ENCODE measurements at places on chromosomes 1 and 21.
A peak's percentile ranks its signal among the peaks of the same experiment; 100 is the strongest.

- H3K27me3 ChIP-seq, result no peaks in the 10 kb centered on the region
- H3K27ac ChIP-seq, result no peak overlapping the region
- DNase-seq, result no peak
- peaks cover 35% of the 10 kb centered on the region for H3K36me3 ChIP-seq
- H3K4me3 ChIP-seq, result no peak overlapping the region
- peaks cover 3% of the 10 kb centered on the region for H3K4me1 ChIP-seq
These were observed 20.2 kb downstream of the THEM4 start for GRCh38 chr1:151888972-151889570.

- peak overlapping the region; percentile 96 for H3K27ac ChIP-seq
- peak overlapping the region; percentile 46 for H3K4me3 ChIP-seq
- H3K27me3 ChIP-seq, result no peaks in the 10 kb centered on the region
These were observed 34.6 kb downstream of the MAPKAPK2 start for GRCh38 chr1:206719169-206719839.

DNA sequence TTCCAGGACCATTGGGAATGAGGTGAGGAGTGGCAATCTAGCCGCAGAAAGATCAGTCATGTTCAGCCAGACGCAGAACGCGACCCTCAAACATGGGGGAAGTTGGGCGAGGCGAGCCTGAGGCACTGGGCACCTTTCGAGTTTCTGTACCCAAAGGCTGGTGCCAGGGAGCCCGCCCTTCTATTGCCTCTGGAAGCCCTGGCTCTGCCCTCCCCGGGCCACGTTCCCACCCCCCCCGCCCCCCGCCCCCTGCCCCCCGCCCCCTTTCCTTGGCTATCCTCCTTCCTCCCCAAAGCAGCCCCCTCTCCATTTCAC is 2.2 kb upstream of the ZBTB7B start:
- H3K4me3 ChIP-seq, result peak overlapping the region; percentile 99
- no peaks in the 10 kb centered on the region for H3K36me3 ChIP-seq
- peak overlapping the region; percentile 86 for H3K27ac ChIP-seq
- H3K4me1 ChIP-seq, result peaks cover 37% of the 10 kb centered on the region

DNA sequence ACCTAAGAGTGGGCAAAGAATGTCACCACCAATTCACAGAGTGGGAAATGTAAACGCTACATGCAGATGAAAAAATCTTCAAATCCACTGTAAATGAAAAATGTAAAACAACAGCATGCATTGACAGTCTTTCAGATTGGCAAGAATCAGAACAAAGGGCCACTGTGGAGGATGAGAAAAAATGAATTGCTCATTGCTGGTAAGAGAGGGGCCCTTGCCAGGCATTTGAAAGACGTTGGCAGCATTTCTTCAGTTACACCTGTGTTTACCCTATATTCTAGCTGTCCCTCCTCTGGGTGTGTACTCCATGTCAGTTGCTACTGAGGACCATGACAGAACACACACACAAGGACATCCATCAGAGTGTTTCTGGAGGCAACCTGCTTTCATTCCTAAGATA is 25.8 kb upstream of the AADACL3 start:
- DNase-seq, result no peak
- peaks cover 4% of the 10 kb centered on the region for H3K27me3 ChIP-seq
- no peaks in the 10 kb centered on the region for H3K4me1 ChIP-seq

GRCh38 chr1:18108299-18109057 is 880 bp downstream of the IGSF21 start:
- H3K36me3 ChIP-seq, result no peaks in the 10 kb centered on the region
- no peak for DNase-seq
- H3K4me3 ChIP-seq, result no peak overlapping the region

DNA sequence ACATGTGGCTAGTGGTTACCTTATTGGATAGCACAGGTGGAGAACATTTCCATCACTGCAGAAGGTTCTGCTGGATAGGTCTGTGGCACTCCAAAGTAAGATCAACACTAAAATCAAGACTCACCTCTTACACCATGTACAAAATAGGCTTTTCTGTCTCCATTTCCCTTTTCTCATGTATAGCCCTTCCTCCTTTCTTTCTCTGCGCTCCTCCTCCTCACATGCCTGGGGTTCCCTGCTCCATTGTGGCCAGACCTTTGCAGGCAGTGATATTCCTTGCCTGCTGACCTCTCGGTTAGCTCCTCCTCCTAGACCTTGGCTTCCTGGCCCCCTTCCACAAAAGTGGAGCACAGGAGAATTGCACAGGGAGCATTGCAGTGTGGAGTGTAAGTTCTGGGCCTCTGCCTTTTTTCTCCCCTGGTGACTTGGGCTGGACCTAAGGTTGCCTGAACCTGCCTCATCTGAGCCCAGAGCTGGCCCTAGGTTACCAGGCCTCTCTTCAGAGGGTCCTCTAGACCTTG is 33.2 kb upstream of the RBM15 start:
- peaks cover 7% of the 10 kb centered on the region for H3K4me1 ChIP-seq
- no peak overlapping the region for H3K4me3 ChIP-seq
- H3K27ac ChIP-seq, result no peak overlapping the region
- peaks cover 6% of the 10 kb centered on the region for H3K36me3 ChIP-seq
- no peak for DNase-seq

GRCh38 chr1:212520746-212521145 is 87.8 kb upstream of the ATF3 start:
- H3K27ac ChIP-seq, result no peak overlapping the region
- H3K4me1 ChIP-seq, result no peaks in the 10 kb centered on the region
- H3K4me3 ChIP-seq, result no peak overlapping the region
- DNase-seq, result no peak

GRCh38 chr1:212536586-212536985 is 72.0 kb upstream of the ATF3 start:
- no peak overlapping the region for H3K27ac ChIP-seq
- no peak for DNase-seq
- no peak overlapping the region for H3K4me3 ChIP-seq
- peaks cover 15% of the 10 kb centered on the region for H3K27me3 ChIP-seq
- H3K36me3 ChIP-seq, result peaks cover 2% of the 10 kb centered on the region

- DNase-seq, result no peak
- H3K4me1 ChIP-seq, result no peaks in the 10 kb centered on the region
- no peak overlapping the region for H3K4me3 ChIP-seq
- peaks cover 12% of the 10 kb centered on the region for H3K27me3 ChIP-seq
These were observed 16.5 kb downstream of the ADAM30 start for GRCh38 chr1:119879510-119880434.

DNA sequence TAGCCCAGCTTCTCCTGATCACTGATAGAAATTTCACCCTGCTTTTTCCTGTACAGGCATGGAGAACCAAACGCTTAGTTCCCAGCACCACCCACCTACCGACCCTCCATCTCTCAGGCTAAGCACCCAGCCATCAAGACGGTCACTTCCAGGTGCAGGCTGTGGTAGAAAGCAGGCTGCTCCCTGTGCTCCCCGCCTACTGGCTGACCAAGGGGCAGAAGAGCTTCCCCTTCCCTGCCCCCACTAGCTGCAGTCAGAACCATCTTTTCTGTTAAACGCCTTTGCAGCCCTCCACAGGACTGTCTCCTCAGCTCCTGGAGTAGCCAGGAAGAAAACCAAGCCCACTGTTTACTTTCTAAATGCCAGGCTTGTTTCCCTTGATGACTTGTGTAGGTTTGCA is 23.0 kb downstream of the SPATA46 start:
- H3K4me1 ChIP-seq, result no peaks in the 10 kb centered on the region
- DNase-seq, result no peak
- H3K4me3 ChIP-seq, result no peak overlapping the region
- H3K36me3 ChIP-seq, result no peaks in the 10 kb centered on the region
- H3K27me3 ChIP-seq, result peaks cover 15% of the 10 kb centered on the region

DNA sequence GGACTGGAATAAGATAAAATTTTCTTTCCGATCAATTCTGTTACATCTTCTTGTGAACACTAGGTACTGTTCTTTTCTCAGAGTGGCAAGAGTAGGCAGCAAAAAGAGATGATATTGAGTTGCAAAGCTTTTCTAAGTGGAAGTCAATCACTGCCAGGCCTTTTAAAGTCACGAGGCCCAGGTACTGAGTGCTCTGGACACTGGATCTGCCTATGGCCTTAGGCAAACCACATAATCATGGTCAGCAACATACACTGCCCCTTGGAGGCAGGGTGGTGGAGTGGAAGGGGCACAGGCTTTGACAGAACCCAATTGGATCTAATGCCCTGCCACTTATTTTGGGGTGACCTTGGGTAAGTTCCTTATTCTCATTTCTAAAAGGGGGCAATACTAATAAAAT is 41.5 kb downstream of the TSEN15 start:
- DNase-seq, result no peak
- no peak overlapping the region for H3K27ac ChIP-seq
- H3K4me3 ChIP-seq, result no peak overlapping the region
- H3K36me3 ChIP-seq, result peaks cover 15% of the 10 kb centered on the region
- H3K4me1 ChIP-seq, result no peaks in the 10 kb centered on the region

- peaks cover 3% of the 10 kb centered on the region for H3K27me3 ChIP-seq
- no peaks in the 10 kb centered on the region for H3K4me1 ChIP-seq
- H3K36me3 ChIP-seq, result peaks cover 6% of the 10 kb centered on the region
- H3K27ac ChIP-seq, result no peak overlapping the region
These were observed 1.0 kb downstream of the CELA2B start for GRCh38 chr1:15476927-15477326.

All from memory B cell (primary cell).